Activated CD8-positive, alpha-beta memory T cell treated with anti-CD3 and anti-CD28 coated beads, Interleukin-2, amount 50 U/mL, for 4 hours (primary cell): ENCODE measurements at places on chromosomes 1 and 21.
A peak's percentile ranks its signal among the peaks of the same experiment; 100 is the strongest.

DNA sequence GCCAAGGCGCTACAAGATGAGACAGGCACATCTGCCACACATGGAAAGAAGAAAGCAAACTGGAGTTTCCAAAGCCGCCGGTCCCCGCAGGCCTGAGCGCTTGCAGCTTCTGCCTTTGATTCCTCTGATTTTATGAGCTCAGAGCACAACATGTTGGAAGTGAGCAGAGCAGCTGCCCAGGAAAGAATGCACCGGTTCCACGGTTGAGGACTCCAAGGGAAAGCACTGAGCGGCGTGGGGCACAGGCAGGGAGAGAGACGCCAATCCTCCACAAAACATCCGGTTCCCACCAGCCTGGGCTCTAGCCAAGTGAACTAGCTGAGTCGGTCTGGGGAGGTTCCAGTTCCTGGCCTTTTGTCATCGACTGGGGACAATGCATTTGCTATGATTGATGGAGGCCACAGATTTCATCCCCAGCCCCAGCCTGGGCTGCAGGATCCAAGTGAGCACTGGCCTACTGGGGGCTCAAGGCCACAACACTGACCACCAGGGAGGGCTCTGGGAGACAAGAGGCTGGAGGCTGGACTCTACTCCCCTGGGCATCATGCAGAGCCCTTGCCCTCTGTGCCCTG lies 253.1 kb upstream of the IRF2BP2 start:
- no peak for DNase-seq

DNA sequence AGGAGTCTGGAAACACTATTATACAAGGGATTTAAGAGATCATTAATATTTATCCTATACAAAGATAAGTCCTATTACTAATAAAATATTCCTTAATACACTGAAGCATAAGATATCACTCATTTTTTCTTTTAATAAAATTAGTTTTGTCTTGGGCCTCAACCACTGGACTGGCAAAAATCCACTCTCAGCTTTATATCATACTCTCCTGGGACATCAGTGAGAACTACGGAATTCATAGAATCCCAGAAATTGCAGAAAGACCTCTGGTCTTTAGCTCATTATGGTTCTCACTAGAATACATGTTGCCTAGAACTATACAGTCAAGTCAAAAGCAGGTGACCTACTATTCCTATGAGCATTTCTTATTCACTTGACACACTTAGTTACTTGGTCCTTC lies 285.0 kb downstream of the LRRC40 start:
- DNase-seq, result no peak

- no peak for DNase-seq
Measured at GRCh38 chr1:151944857-151945575, 35.7 kb upstream of the THEM4 start.

DNA sequence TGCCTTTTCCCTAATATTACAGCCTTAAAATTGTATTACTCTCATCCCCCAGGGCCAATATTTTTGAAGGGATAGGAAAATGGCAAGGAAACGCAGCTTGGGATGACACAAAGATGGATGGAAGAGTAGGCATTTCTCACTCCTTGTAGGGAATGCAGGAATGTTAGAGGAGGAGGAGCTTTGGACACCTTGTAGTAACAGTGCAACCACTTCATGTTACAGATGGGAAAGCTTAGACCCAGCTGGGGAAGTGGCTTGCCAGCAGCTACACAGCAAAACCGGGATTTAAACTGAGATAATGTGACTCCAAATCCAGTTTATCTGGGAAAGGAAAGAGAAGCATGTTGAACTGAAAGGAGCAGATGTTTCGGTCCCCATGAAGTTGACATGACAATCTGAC lies 473.7 kb upstream of the DAB1 start:
- no peak for DNase-seq

DNA sequence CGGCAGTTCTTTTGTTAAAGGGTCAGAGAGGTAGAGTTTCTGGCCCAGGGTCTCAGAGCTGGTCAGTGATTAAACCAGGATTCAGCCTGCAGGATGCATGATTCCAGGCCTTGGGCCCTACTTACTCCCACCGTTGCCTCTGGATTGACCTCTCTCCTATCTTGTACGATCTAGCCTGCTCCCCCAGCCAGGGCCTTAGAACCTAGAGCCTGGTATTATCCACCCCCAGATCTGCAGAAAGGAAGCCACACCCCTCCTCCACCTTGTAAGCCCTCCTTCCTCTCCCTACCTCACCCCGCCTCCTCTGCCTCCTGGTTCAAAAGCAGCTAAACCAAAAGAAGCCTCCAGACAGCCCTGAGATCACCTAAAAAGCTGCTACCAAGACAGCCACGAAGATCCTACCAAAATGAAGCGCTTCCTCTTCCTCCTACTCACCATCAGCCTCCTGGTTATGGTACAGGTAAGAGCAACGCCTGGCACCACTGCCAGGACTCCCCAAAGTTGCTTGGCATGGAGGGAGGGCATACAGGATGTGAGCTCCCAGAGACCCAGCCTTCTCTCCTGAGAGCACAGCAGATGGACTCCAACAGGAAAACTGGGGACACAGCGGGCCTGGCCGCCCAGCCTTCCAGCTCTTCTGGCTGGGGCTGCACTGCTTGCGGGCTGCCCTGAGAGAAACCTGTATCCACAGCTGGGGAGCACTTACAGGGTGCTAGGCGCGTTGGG lies at the start of gene CD52:
CD52 (plus strand) TSS at position 347 of the 726 bp plus-strand sequence; CDS start at position 407, 60 bp downstream.
- peak; percentile 77 for DNase-seq

DNA sequence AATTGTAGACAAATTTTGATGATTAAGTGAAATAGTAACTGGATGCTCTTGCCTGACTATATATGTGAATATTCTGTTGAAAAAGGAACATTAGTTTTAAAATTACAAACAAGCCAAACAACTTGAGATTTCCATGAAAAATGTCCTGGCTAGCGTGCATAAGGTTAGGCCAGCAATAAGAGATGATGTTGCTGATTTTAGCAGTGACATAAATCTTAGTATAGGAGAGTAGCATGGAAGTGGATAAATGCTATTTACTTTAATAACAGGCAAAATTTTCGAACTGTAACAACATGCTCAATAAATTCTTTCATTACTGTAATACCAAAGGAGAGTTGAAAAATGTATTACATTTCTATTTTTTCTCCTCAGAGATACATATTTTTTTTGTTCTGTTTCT lies 266.6 kb downstream of the LRRC7 start:
- no peak for DNase-seq

GRCh38 chr1:113804421-113805255 lies 7.6 kb downstream of the RSBN1 start:
- no peak for DNase-seq
